ENCODE measurements at places on chromosomes 5 and 9. TPM values are rescaled to one million over a fixed set of nuclear protein-coding genes. Genes with fewer than 3 reads are reported as not detected.
A peak's percentile ranks its signal among the peaks of the same experiment; 100 is the strongest.

The ALG2 gene
- polyA plus RNA-seq = 48.3 TPM

The LRRC19 gene
- polyA plus RNA-seq = 9.6 TPM

GRCh38 chr5:157468293-157468965 is 8.4 kb downstream of the NIPAL4 start:
- no peaks in the 10 kb centered on the region for H3K4me1 ChIP-seq
- no peak overlapping the region for H3K27ac ChIP-seq
- no peak for DNase-seq
- H3K27me3 ChIP-seq = no peaks in the 10 kb centered on the region
- no peaks in the 10 kb centered on the region for H3K36me3 ChIP-seq

GRCh38 chr5:120510098-120510637 is 46.1 kb downstream of the PRR16 start:
- DNase-seq = no peak
- H3K4me3 ChIP-seq = no peak overlapping the region
- H3K36me3 ChIP-seq = no peaks in the 10 kb centered on the region
- no peaks in the 10 kb centered on the region for H3K27me3 ChIP-seq
- peaks cover 5% of the 10 kb centered on the region for H3K4me1 ChIP-seq
- no peak overlapping the region for H3K27ac ChIP-seq

The ANKRD18B gene
- 0.62 TPM for polyA plus RNA-seq

The GLRA1 gene
- polyA plus RNA-seq = not detected

The TNFSF15 gene
- polyA plus RNA-seq = 7.1 TPM

- no peaks in the 10 kb centered on the region for H3K4me1 ChIP-seq
- DNase-seq = no peak
- no peaks in the 10 kb centered on the region for H3K27me3 ChIP-seq
- no peaks in the 10 kb centered on the region for H3K36me3 ChIP-seq
Measured at GRCh38 chr9:17272536-17272935, 137.7 kb downstream of the CNTLN start.

The CD72 gene
- 1.1 TPM for polyA plus RNA-seq

DNA sequence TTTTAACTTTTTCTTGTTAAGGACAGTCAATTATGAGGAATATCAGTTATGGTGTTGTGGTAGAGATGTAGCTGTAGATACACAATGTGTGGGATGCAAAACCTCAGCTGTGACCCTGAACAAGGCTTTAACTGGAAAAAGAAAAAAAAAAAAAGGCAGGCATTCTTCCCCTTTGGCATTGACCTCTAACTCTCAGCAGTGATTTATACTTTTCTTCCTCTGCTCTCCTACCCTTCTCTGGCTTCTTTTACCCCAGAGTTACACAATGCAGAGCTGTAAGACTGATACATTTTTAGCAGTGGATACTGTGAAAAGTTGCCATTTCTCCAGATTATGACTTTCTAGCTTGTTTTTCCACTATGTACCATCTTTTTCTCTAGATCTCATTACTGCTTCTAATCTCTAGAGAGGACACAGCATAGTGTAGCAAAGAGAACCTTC is 2.0 kb downstream of the CTNNAL1 start:
- no peak for DNase-seq
- peak overlapping the region; percentile 36 for H3K27ac ChIP-seq
- H3K4me3 ChIP-seq = no peak overlapping the region
- no peaks in the 10 kb centered on the region for H3K27me3 ChIP-seq
- H3K36me3 ChIP-seq = no peaks in the 10 kb centered on the region

DNA sequence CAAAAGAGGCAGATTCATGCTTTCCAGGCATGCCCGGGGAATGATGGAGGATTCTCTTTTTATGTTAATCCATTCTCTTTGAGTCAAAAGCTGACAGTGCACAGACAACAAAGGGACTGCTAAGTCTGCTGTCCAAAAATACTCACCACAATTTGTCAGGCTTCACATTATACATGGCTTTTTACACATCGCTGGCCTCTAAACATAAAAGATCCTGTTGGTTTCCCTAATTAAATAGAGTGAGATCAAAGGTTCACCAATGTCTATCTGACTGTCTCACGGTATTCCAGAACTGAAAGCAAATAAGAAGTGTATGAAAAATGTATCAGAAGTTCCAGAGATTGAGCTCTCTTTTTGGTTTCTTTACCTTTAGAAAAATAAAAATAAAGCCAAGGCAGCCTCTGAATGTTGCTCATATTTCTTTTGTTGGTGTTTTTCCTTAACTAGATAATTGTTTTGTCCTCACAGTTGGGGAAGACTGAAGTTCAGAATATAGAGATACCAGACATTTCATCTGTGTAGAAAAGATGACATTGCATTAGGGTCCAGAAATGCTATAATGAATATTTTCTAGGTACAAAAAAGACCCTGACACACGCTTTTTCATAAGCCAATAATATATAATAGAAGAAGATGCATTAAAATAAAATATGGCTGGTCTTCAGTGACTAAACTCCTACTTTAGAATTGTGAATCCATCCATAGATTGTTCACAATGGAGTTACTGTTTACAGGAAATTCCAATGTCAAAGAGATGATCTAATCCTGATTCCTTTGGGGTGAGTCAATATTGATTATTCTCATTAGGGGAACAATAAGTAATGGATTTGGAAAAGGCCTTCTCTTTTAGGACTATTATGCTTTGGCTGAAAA is 688.2 kb upstream of the CDH6 start:
- no peaks in the 10 kb centered on the region for H3K27me3 ChIP-seq
- H3K27ac ChIP-seq = peak overlapping the region; percentile 46
- no peak overlapping the region for H3K4me3 ChIP-seq
- DNase-seq = no peak

- H3K4me1 ChIP-seq = peaks cover 5% of the 10 kb centered on the region
- H3K27ac ChIP-seq = no peak overlapping the region
- H3K4me3 ChIP-seq = no peak overlapping the region
- DNase-seq = no peak
Measured at GRCh38 chr5:67160985-67161384, 35.6 kb downstream of the CD180 start.

DNA sequence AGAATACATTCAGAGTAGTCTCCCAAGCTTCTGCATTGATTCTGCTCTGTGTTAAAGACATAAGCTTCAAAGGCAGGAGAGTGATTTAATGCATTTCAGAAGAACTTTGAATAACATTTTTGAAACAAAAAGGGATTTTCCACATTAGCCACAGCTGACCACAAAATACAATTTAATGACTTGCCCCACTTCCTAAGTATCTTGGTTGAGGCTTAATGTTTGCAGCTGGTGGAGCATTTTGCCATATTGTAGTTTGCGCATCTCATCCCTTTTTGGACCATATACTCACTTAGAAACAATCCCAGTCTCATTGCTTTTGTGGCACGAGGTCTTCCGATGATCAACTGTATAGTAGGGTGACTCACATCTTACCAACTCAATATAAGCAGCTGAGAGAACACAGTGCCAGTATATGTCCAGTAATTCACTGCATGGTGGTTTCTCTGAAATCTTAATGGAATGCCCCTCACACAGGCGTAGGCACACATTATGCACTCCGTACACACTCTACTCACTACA is 455.8 kb upstream of the PTGER4 start:
- no peak overlapping the region for H3K27ac ChIP-seq
- no peak overlapping the region for H3K4me3 ChIP-seq
- H3K36me3 ChIP-seq = no peaks in the 10 kb centered on the region

DNA sequence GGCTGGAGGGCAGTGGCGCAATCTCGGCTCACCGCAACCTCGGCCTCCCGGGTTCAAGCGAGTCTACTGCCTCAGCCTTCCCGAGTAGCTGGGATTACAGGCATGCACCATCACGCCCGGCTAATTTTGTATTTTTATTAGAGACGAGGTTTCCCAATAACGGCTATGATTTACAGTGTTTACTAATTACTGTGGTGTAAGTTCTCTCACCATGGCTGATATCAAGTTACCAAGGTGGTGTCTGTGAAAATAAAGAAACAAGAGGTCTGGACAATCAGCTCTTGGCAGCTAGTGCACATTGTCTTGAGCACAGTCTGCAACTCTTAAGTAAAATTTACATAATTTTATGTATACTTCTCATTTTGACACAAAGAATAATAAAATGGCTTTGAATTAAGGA is 385.5 kb upstream of the COX7C start:
- no peak for DNase-seq
- no peak overlapping the region for H3K27ac ChIP-seq
- no peaks in the 10 kb centered on the region for H3K4me1 ChIP-seq
- H3K27me3 ChIP-seq = no peaks in the 10 kb centered on the region

The GABRA6 gene
- not detected for polyA plus RNA-seq

DNA sequence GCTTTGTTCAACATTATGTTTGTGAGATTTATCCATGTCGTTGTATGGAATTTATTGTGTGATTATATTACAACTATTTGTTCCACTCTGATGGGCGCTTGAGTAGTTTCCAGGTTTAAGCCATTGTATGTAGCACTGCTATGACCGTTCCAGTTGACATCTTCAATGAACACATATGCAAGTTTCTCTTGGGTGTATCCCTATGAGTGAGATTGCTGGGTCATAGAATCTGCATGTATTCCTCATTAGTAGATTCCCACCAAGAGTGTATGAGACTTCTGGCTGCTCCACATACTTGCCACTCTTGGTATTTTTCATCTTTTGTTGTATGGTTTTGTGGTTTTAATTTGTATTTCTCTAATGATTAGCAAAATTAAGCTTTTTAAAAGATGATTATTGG is 22.9 kb downstream of the NUP214 start:
- H3K4me3 ChIP-seq = no peak overlapping the region
- H3K36me3 ChIP-seq = peaks cover 3% of the 10 kb centered on the region
- no peaks in the 10 kb centered on the region for H3K4me1 ChIP-seq
- H3K27me3 ChIP-seq = no peaks in the 10 kb centered on the region
- no peak overlapping the region for H3K27ac ChIP-seq

The UBAP1 gene
- polyA plus RNA-seq = 43.2 TPM

- no peaks in the 10 kb centered on the region for H3K4me1 ChIP-seq
- no peaks in the 10 kb centered on the region for H3K36me3 ChIP-seq
- no peak overlapping the region for H3K27ac ChIP-seq
- no peak overlapping the region for H3K4me3 ChIP-seq
Measured at GRCh38 chr9:92008041-92008440, 58.0 kb upstream of the ROR2 start.

DNA sequence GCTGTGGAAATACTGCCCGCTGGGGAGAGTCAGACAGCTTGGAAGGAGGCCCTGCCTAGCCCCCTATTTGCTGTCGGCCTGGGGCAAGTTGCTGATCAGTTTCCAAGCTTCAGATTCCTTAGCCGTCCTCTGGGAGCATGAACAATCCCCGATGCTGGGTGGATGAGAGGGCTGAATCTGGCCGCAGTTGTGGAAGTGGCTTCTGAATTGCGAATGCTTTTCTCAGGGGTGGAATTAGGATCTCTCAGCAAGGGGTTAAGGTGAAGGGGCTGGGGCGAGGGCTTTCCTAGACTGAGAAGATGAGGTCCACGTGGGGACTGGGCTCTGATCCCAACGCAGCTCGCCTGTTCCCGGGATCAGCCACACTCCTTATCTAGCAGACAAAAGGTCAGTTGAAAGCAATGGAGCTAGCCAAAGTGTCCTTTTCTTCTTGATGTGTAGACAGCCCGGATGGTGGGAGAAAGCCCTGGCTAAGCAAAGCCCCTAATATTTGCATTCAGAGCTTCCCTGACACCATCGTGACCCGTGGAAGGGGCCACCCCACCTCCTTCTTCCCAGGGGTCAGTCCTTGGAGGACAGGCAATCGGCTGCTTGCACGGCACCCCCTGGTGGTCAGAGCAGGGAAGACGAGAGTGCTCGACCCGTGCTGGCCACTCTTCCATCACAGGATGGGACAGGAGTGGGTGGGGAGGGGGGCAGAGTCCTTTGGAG is 54.9 kb downstream of the COL15A1 start:
- peak overlapping the region; percentile 10 for H3K27ac ChIP-seq
- H3K36me3 ChIP-seq = no peaks in the 10 kb centered on the region
- peaks cover 10% of the 10 kb centered on the region for H3K4me1 ChIP-seq
- H3K4me3 ChIP-seq = no peak overlapping the region
- no peaks in the 10 kb centered on the region for H3K27me3 ChIP-seq

The CYSRT1 gene
- 4.3 TPM for polyA plus RNA-seq

The GRXCR2 gene
- polyA plus RNA-seq = not detected

- no peak overlapping the region for H3K27ac ChIP-seq
- H3K4me1 ChIP-seq = no peaks in the 10 kb centered on the region
- no peak overlapping the region for H3K4me3 ChIP-seq
- no peak for DNase-seq
- H3K27me3 ChIP-seq = no peaks in the 10 kb centered on the region
- no peaks in the 10 kb centered on the region for H3K36me3 ChIP-seq
Measured at GRCh38 chr9:119029886-119030285, 339.3 kb downstream of the BRINP1 start.

DNA sequence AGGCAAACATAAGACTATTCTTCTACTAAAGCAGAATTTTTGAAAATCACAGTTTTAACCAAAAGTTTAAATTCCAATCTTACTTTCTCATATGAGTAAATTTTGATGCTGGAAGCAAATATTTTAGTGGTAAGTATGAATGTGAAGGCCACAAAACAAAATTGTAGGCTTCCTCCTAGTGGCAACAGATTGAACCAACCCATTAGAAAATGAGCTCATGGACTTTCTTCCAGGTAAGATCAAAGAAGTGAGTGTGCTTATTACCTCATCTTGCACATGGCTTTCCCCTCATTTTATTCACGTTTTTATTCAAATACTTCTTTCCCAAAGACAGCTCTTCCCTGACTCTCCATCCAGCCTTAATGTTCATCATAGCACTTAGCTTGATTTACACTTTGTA is 16.5 kb upstream of the RLN2 start:
- H3K4me1 ChIP-seq = no peaks in the 10 kb centered on the region
- DNase-seq = no peak
- H3K36me3 ChIP-seq = no peaks in the 10 kb centered on the region
- H3K4me3 ChIP-seq = no peak overlapping the region
- H3K27me3 ChIP-seq = no peaks in the 10 kb centered on the region

GRCh38 chr5:18024542-18024941 is 390.3 kb downstream of the TAF11L14 start:
- H3K27me3 ChIP-seq = no peaks in the 10 kb centered on the region
- H3K4me3 ChIP-seq = no peak overlapping the region

GRCh38 chr5:145939540-145940065 is 3.2 kb downstream of the SH3RF2 start:
- peaks cover 20% of the 10 kb centered on the region for H3K4me1 ChIP-seq
- DNase-seq = no peak
- peak overlapping the region; percentile 85 for H3K27ac ChIP-seq
- no peaks in the 10 kb centered on the region for H3K36me3 ChIP-seq
- no peaks in the 10 kb centered on the region for H3K27me3 ChIP-seq

- H3K27ac ChIP-seq = no peak overlapping the region
- peak; percentile 29 for DNase-seq
- no peak overlapping the region for H3K4me3 ChIP-seq
- no peaks in the 10 kb centered on the region for H3K27me3 ChIP-seq
- no peaks in the 10 kb centered on the region for H3K36me3 ChIP-seq
Measured at GRCh38 chr9:38182321-38182720, 113.3 kb upstream of the SHB start.

- peaks cover 12% of the 10 kb centered on the region for H3K4me1 ChIP-seq
- no peak overlapping the region for H3K4me3 ChIP-seq
- H3K36me3 ChIP-seq = no peaks in the 10 kb centered on the region
- H3K27ac ChIP-seq = no peak overlapping the region
- H3K27me3 ChIP-seq = no peaks in the 10 kb centered on the region
- DNase-seq = peak; percentile 40
Measured at GRCh38 chr9:91676046-91676445, 252.4 kb upstream of the NFIL3 start.

The MEGF10 gene
- 1.7 TPM for polyA plus RNA-seq

Data from hepatocyte (in vitro differentiated cells).